Non-pigmented ciliary epithelial cell (primary cell): ENCODE measurements at places on chromosomes 2 and 18.

DNA sequence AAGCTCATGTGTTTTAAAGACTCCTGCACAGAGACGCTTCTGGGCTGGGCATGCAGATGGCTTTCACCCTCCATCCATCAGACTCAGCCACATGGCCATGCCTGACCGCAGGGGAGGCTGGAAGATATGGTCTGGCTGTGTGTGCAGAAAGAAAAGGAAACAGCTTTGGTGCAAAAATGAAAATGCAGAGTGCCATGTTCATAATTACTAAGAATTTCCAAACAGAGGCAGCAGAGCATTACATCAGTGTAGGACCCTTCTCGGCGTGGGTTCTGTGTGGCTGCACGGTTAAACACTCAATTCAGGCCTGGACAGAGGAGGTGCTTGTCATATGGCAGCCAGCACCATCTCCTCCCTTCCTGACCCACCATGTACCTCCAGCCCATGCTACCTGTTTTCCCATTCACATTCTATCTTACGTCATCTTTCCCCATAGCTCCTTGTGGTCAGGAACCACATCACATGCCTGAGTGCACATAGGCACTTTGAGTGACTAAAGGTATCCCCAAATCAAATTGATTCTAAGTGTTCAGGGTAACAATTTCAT is 200.3 kb upstream of the ID2 start:
- DNase-seq: no peak

DNA sequence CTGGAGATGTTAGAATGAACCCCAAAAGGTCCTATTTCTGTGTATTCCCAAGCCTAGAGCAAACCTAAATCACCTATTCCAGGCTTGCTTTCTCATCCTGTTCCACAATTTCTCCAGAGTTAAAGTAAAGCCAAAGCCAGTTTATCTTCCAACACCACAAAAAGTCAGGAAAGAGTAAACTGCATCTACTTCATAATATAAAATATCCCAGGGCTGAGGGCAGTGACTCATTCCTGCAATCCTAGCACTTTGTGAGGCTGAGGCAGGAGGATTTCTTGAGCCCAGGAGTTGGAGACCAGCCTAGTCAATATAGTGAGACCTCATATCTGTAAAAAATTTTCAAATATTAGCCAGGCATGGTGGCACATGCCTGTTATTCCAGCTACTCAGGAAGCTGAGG is 241.4 kb downstream of the CDH20 start:
- no peak for DNase-seq

GRCh38 chr2:38516122-38516521 is 86.6 kb downstream of the HNRNPLL start:
- DNase-seq: no peak

GRCh38 chr2:9697909-9698308 is 67.1 kb upstream of the YWHAQ start:
- no peak for DNase-seq

DNA sequence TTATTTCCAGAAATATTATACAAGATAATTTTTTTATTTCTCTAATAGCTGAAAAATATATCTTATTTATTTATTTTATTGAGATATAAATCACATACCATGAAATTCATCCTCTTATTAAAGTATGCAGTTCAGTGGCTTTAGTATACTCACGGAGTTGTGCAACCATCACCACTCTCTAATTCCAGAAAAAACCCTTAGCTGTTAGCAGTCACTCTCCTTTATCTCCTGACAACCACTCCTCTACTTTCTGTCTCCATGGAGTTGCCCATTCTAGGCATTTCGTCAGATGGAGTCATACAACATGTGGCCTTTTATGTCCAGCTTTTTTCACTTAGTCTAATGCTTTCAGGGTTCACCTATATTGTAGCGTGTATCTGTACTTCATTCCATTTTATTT is 66.5 kb downstream of the TCF7L1 start:
- DNase-seq: no peak

DNA sequence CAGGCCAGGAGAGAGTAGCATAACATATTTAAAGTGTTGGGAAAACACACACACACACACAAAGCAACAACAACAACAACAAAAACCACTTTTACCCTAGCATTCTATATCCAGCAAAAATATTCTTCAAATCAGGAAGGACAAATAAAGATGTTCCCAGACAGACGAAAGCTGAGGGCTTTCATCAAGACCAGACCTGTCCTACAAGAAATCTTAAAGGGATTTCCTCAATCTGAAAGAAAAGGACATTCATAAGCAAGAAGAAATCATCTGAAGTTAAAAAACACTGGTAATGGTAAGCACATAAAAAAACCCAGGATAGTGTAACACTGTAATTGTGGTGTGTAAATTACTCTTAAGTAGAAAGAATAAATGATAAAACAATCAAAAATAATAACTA is 22.7 kb upstream of the BAZ2B start:
- DNase-seq: no peak

DNA sequence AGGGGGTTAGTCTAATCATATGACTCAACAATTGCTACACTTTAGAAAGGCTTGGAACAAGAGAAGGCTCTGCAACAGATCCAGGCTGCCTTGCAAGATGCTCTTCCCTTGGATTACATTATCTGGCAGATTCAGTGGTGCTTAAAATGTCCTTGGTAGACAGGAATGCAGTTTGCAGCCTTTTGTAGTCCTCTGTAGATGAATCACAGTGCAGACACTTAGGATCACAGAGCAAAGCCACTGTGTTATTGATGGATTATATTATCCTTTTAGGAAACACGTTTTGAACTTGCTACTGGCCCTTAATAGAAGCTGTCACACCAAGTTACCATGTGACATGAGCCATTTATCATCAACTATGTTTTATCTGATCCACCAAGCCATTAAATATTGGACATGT is 152.2 kb downstream of the CBLN2 start:
- DNase-seq: no peak

GRCh38 chr2:182929972-182930371 is 63.5 kb upstream of the FRZB start:
- no peak for DNase-seq

DNA sequence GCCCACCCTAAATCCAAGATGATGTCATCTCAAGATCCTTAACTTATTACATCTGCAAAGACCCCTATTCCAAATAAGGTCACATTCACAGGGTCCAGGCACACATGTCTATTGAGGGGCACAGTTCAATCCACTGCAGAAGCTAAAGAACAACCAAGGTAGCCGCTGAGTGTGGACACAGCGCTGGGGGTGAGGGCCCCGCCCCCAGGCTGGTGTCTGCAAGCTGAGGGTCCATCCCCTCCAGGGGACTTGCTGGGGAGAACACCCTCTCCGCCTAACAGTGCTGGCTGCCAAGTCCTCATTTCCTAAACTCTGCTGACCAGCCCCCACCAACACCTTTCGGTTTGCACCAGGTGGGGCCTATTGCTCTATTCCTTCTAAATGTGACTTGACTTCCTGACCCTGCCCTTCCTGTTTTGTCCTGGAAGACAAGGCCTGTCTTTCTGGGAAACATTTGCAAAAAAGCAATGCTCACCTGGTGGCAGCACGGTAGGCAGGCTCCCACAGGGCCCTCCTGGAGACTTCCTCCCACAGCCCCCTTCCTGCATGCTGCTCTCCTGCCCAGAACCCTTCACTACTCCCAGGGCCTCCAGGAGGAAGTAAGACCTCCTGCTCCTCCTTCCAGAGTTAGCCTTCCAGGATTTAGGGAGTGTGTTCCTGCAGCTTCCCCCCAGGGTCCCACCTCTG is 24.4 kb upstream of the TEX44 start:
- DNase-seq: no peak

DNA sequence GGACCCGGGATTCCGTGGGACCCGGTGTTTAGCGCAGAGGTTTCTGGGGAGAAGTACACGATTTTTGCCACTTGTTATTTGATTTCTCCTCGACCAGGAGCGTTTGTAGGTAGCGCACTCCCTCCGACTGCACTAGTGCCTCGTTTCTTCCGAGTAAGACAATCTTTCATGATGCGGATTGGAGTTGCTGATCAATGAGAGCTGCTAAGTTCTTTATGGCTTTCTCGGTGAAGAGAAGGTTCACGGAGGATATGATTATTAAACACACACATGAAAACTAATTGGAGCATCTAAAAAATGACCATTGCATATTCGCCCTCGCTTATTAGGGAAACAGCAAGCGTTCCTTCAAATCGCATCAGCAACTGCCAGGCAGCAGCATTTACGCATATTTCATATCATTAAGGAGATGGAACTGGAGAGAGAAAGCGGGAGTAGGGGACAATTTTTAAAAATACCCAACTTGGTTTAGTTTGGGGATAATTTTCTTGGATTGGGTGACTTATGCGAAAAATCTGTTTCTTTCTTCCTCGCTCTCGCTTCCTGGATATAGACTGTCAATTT is 616 bp downstream of the EML6 start:
- DNase-seq: no peak

DNA sequence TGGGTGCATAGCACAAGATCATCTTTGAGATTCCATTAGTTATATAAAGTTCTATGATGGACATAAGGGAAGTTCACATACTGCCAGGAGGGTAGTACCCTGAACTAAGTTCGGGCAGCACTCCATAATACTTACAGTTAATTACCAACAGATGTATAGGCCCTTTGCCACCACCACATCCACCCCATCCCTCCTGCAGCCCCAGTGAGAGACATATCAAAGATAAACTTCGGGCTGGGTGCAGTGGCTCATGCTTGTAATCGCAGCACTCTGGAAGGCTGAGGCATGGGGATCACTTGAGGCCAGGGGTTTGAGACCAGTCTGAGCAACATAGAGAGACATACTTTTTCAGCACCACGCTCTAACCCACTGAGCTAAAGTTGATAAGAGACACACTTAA is 46.4 kb upstream of the NPAS2 start:
- DNase-seq: no peak

GRCh38 chr2:179860255-179861026 is 971 bp downstream of the ZNF385B start:
- DNase-seq: no peak

DNA sequence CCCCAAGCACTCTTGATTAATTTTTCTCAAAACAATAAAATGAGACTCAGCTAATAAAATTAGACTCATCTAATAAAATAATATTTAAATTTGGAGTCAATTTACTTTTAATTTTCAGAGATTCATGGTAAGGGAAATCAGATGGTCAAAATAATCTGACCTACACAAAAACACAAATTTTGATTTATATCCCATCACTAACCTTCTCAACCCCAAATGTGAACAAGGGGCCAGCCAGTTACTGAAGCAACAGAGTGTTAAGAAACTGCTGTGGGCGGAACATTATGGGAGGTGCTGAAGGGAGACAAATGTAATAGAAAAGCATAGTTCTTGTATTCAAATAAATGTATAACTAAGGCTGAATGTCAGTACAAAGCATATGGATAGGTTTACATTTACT is 28.5 kb upstream of the PPP3R1 start:
- DNase-seq: no peak

- DNase-seq: no peak
Measured at GRCh38 chr2:101692041-101692440, 5.5 kb upstream of the MAP4K4 start.

- DNase-seq: no peak
Measured at GRCh38 chr2:231583982-231584381, 8.7 kb upstream of the TEX44 start.

GRCh38 chr18:27030421-27030820 is 154.7 kb downstream of the CHST9 start:
- no peak for DNase-seq

- no peak for DNase-seq
Measured at GRCh38 chr2:27701676-27702075, 38.0 kb downstream of the SLC4A1AP start.

DNA sequence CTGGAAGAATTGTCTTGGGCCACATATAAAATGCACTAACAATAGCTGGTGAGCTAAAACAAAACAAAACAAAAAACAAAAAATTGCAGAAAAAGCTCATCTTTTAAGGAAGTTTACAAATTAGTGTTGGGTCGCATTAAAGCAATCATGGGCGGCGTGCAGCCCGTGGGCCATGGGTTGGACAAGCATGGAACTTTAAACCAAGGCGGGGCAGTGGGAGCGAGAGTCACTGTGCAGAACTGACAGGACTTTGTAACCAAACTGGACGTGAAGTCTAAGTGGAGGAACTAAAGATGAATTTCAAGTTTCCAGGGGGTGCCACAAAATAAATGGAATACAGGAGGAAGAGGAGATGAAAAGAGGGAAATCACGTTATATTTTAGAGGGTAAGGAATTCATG is 80.7 kb downstream of the PSMG2 start:
- DNase-seq: no peak

DNA sequence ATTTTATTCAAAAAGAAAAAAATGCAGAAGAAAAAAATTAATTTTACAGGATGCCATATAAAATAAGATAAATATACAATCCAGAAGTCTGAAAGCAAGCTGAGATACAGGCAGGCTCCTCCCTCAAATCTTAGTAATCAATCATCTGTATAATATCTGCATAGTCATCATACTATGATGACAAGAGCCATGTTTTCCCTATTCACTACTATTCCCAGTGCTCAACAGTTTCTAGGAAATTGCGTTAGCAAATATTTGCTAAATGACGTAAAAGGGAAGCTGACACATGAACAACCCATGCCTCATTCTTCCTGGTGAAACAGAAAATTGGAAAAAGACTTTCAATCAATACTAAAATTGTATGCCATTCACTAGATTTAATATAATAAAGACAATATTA is 793.2 kb downstream of the SUCLG1 start:
- DNase-seq: no peak
